Foreskin keratinocyte (primary cell): ENCODE measurements at places on chromosomes 3 and 15. TPM values are rescaled to one million over a fixed set of nuclear protein-coding genes. Genes with fewer than 3 reads are reported as not detected.

Gene ANKRD63
- not detected in 2 replicates for polyA plus RNA-seq

Gene OSBPL10
- 18.2 and 20.1 TPM in 2 replicates for polyA plus RNA-seq

Gene BUB1B
- 19.3 and 24.4 TPM in 2 replicates for polyA plus RNA-seq

Gene CLRN1
- not detected in 2 replicates for polyA plus RNA-seq

Gene GRAMD1C
- polyA plus RNA-seq: 1.1 and 1.4 TPM in 2 replicates

Gene EFHB
- polyA plus RNA-seq: 0.18 and 0.34 TPM in 2 replicates

Gene BDH1
- polyA plus RNA-seq: 26.3 and 35.9 TPM in 2 replicates

Gene CACNA2D3
- polyA plus RNA-seq: 0.04 and 0.62 TPM in 2 replicates

Gene GOLGA8Q
- polyA plus RNA-seq: not detected in 2 replicates

Gene ARGFX
- not detected in 2 replicates for polyA plus RNA-seq

Gene CHSY1
- 9.2 and 11.8 TPM in 2 replicates for polyA plus RNA-seq

Gene ZPLD1
- polyA plus RNA-seq: 0.22 and 0.29 TPM in 2 replicates

Gene AADAC
- not detected in 2 replicates for polyA plus RNA-seq

Gene TTC14
- polyA plus RNA-seq: 4.8 and 5.0 TPM in 2 replicates

Gene TRIM71
- polyA plus RNA-seq: not detected in 2 replicates

Gene SPATA12
- 0.02 and 0.04 TPM in 2 replicates for polyA plus RNA-seq

Gene FILIP1L
- polyA plus RNA-seq: 8.7 and 9.8 TPM in 2 replicates

Gene GHSR
- not detected in 2 replicates for polyA plus RNA-seq

Gene XYLB
- polyA plus RNA-seq: 2.3 and 2.4 TPM in 2 replicates

Gene C3orf20
- polyA plus RNA-seq: not detected in 2 replicates

Gene DPPA2
- not detected in 2 replicates for polyA plus RNA-seq

Gene TM4SF18
- not detected in 2 replicates for polyA plus RNA-seq

Gene CLDND1
- 31.3 and 40.3 TPM in 2 replicates for polyA plus RNA-seq

Gene FOXL2NB
- 0.04 and 0.12 TPM in 2 replicates for polyA plus RNA-seq

Gene CEP63
- 11.0 and 13.4 TPM in 2 replicates for polyA plus RNA-seq

Gene PRR20G
- polyA plus RNA-seq: 0.20 and 0.27 TPM in 2 replicates

Gene SI
- polyA plus RNA-seq: not detected in 2 replicates

Gene FMN1
- polyA plus RNA-seq: 0.26 and 0.30 TPM in 2 replicates

Gene DNAJA4
- 5.1 and 7.5 TPM in 2 replicates for polyA plus RNA-seq

Gene ISLR
- polyA plus RNA-seq: not detected in 2 replicates

Gene APBA2
- 7.3 and 11.3 TPM in 2 replicates for polyA plus RNA-seq

Gene GABRB3
- 0.27 and 0.43 TPM in 2 replicates for polyA plus RNA-seq

Gene CLEC3B
- polyA plus RNA-seq: not detected in 2 replicates

Gene SCAMP2
- polyA plus RNA-seq: 53.2 and 56.6 TPM in 2 replicates

Gene PSTPIP1
- polyA plus RNA-seq: 5.4 and 7.0 TPM in 2 replicates

Gene CACNA1D
- not detected in 2 replicates for polyA plus RNA-seq

Gene GRK7
- polyA plus RNA-seq: not detected in 2 replicates
